Upper lobe of left lung (tissue), 6 donors: ENCODE measurements at places on chromosomes 7 and 10. TPM values are rescaled to one million over a fixed set of nuclear protein-coding genes. Genes with fewer than 3 reads are reported as not detected.

The ZNF398 gene
- total RNA-seq: 31.2 TPM

The TPK1 gene
- 4.2 TPM for total RNA-seq

GRCh38 chr10:110344622-110345021 is 39.9 kb upstream of the SMNDC1 start:
- DNase-seq: no peak

- no peak for DNase-seq
Measured at GRCh38 chr7:22195397-22196172, 161.4 kb downstream of the RAPGEF5 start.

GRCh38 chr10:108970016-108970415 is 953.3 kb downstream of the XPNPEP1 start:
- DNase-seq: no peak

DNA sequence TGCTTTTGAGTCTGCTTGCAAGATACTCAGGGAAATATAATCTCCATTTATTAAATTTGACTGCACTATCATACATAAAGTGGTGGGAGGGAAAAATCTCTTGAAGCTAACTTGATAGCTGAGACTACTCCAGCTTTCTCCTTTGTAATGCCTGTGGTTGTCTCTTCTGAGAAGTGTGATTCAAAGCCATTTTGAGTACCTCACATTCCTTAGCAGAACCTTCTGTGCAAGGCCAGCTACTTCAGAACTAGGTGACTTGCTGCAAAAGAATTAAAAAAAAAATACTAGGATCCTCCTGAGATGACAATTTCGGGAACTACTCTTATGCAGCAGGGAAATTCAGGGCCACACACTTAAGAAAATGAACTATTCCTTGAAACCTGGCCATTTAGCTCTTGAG is 294.8 kb downstream of the MDFIC start:
- no peak for DNase-seq

GRCh38 chr10:20276127-20276979 is 460.1 kb downstream of the PLXDC2 start:
- DNase-seq: no peak

- DNase-seq: no peak
Measured at GRCh38 chr7:137893143-137893742, 46.5 kb upstream of the DGKI start.

DNA sequence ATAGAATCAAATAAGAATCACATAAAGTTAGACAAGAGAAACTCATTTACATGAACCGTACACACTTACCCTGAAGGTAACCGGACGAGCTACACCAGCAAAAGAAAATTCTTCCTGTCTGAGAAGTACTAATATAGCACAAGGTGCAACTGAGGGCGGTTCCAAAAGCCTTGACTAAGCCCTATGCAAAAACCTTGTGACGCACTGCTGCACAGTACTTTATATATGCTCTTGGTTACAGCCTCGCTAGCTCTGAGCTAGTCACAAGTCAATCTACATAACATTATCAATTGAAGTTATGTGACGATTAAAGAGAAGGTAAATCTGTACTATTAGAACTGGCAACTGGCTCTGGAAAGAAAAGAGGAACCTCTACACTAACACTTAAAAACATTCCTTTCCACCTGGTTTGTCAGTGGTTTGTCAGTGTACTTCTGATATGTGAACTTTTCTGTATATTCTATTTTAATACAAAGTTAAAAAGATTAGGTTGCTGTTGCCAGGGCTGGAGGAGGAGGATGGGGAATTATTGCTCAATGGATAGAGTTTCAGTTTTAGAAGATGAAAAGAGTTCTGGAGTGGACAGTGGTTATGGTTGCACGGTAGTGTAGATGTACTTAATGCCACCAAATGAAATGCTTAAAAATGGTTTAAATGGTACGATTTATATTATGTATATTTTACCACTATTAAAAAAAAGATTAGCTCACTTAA is 21.6 kb downstream of the NT5C3A start:
- peak; percentile 78 for DNase-seq

The SH2B2 gene
- total RNA-seq: 6.3 TPM

The ITIH5 gene
- 21.0 TPM for total RNA-seq

DNA sequence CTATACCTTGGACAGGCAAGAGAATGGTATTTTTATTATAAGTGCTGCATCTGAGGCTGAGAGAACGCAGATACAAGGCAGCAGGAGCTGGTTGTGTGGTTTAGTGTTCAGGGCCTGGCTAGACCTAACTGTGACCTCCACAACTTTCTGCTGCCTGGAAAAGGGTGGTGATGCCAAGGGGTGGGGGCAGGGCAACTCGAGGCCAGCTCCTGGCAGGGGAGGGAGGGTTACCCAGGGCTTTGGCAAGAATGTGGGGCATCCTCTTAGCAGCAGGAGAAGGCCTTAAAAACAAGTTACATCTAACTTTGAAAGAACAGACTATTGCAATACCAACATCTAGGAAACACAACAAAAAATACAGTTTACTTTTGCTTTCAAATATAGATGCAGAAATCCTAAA is 13.0 kb downstream of the MXI1 start:
- DNase-seq: no peak

DNA sequence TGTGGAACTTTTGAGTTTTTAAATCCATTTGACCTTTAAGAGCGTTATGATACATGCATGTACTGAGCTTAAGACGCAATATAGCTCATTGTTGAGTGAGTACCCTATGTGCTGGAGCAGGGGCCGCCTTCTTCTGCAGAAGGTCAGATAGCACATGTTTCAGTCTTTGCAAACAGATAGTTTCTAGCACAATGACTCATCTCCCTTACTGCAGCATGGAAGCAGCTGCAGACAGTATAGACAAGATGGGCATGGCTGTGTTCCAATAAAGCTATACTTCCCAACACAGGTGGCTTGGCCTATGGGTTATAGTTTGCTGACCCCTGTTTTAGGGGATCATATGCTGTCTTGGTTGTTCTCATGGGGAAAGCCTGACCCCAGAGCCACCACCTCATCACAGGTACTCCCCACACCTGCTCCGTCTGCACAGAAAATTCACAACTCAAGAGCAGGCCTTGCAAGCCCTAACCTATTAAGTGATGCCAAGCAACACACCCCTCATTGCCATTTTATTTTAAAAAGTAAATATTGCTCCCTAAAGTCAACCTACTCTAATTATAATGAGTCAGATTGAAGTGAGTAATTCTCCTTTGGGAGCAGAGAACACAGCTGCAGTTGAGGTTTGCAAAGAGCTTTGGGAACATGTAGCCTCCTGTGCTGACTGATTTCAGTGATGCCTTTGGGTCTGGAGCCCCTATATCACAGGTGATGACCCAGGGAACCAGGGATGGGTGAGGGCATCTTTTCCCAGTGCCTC is 330.1 kb downstream of the PAXIP1 start:
- DNase-seq: no peak

- no peak for DNase-seq
Measured at GRCh38 chr10:36147529-36147928, 505.4 kb upstream of the FZD8 start.

GRCh38 chr10:11210211-11210922 is 192.7 kb downstream of the CELF2 start:
- DNase-seq: no peak

The MSMB gene
- total RNA-seq: not detected

The OR13A1 gene
- not detected for total RNA-seq

The ACSL5 gene
- 33.2 TPM for total RNA-seq

The MASTL gene
- total RNA-seq: 7.8 TPM

The INSYN2A gene
- 1.1 TPM for total RNA-seq

The PIP gene
- not detected for total RNA-seq

The CALCR gene
- not detected for total RNA-seq

DNA sequence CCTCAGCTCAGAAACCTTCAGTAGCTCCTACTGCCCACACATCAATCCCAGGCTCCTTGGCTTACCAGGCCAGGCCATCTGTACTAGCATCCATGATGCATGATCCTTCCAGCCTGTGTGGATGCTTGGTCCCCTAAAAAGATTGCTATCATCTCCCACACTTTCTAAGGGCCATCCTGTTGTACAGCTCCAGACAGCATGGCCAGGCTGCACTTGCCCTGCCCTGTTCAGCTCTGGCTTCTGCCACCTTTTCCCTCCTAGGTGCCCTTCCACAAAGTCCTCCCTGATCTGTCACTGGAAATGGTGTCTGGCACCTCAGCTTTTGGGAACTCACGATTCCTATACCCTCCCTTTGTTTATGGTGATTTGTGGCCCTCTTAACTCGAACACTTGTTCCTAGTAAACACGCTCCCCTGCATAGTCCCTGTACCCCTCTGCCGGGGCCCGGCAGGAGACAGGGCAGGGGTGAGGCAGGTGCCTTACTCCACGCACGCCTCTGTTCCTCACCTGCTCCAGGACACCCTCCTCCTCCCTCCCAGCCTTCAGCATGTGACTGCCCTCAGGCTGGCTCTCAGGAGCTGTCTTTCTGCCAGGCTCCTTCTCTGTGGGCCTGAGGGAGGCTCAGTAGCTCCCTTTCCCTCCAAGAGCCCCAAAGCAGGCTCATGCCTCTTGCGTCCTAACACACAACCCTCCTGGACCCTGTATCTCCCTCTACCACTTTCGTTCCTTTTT is 71.8 kb downstream of the CDH23 start:
- DNase-seq: no peak

The BLVRA gene
- 107 TPM for total RNA-seq

DNA sequence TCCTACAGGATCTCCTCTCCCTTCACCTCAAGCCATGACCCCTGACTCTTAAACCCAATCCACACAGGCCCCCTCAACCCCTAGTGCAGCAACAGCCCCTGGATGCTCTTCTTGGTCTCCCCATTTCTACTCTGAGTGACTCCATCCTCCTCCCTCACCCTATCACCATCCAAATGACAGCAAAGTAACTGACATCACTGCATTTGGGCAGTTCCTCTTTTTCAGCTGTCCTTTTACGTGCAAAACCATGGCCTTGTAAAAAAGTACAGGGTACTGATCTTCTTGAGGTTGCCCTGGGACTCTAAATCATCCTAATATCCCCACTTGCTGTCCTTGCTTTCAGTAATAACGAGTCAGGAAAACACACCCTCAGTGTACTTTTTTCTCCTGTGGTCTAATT is 454.9 kb downstream of the ADRA2A start:
- no peak for DNase-seq

The CPA4 gene
- total RNA-seq: 0.34 TPM
